Activated T-helper 1 cell treated with Interleukin-2 at 50 U/mL for 16 hours (primary cell): ENCODE measurements at places on chromosomes 13 and 19.

GRCh38 chr13:23628250-23628649 lies 58.0 kb downstream of the TNFRSF19 start:
- no peak for DNase-seq

- no peak for DNase-seq
Observed at GRCh38 chr13:50599046-50599445, 244.4 kb downstream of the DLEU7 start.

GRCh38 chr19:17125062-17125727 lies 49.6 kb downstream of the MYO9B start:
- DNase-seq = no peak

GRCh38 chr19:10685210-10685609 lies 16.0 kb upstream of the QTRT1 start:
- DNase-seq = no peak

DNA sequence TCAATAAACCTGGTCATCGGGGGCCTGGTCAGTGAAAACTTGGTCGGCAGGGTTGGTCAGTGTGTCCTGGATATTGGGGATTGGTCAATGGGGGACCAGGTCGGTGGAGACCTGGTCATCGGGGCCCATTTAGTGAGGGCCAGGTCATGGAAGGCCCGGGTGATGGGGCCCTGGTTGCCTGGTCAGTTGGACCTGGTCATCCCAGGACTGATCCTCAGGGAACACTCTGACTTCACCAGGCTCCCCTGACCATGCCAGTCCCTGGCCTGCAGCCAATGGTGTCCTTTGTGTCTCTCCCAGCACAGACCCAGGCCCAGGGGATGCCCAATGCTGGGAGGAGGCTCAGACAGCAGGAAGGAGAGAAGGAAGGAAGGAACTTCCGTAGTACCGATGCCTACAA lies 42.1 kb upstream of the TPM4 start:
- no peak for DNase-seq

DNA sequence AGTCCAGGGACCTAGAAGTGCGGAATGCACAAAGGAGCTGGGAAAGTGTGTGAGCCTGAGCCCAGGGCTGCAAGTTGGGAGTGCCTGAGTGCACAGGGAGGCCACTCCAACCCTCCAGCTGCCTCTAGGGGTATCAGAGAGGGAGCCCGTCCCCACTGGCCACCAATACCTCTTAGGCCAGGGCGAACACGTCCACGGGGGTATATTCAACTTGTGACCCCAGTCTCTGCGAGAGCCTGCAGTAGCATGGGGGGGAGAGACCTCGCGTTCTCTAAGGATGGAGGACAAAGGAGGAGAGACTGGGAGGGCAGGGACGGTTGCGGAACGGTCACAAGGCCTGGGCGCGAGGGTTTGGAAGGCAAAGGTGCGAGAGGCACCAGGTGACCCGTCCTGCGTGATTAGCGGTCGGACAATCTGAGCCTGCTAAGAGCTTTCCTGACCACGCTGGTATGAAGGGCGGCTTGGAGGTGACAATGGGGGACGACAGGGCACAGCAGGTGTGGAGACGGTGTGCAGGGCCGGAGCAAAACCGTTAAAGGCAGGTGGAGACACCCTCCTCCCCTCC lies 676 bp downstream of the CD320 start:
- no peak for DNase-seq

DNA sequence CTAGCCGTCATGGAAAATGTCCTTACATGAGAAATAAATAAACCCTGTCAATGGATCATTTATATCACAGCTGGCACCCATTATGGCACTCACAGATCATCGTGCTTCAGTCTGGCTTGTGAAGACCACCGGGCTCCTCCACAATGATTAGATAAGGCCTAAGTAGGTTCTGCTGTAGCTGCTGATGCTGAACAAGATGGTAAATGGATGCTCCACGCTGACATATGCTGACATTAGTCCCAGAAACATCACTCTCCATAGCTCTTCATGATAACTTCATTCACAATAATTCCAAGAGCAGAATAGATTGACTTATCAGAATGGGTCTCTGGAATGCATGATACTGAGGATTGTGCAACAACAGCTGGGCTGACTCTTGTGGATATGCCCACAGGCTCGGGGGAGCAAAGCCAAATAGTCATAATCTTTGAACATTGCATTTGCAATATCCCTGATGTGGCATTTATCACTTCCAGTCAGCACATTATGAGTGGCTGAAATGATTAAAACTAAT lies 63.8 kb upstream of the RXFP2 start:
- no peak for DNase-seq

DNA sequence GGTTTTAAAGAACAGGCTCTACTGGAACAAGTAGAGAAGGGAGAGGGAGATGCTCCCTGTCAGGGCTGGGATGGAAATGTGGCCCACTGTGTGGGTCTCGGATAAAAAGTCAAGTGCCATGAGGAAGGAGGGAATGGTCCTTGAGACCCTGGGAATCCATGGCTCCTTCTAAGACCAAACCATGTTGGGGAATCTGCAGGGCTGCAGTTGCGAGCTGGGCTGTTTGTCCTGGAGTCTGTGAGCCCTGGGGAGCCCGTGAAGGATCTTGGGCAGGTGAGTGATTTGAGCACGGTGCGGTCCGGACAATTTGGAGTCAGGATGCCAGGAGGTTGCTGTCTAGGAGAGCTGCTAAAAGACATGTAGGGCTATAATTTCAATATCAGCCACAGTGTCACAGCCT lies 359.4 kb downstream of the FGF9 start:
- DNase-seq = no peak

- no peak for DNase-seq
Observed at GRCh38 chr13:85266331-85266730, 532.9 kb downstream of the SLITRK6 start.
